Occipital lobe (tissue), 3 donors: ENCODE measurements at places on chromosomes 11 and 22. TPM values are rescaled to one million over a fixed set of nuclear protein-coding genes. Genes with fewer than 3 reads are reported as not detected.

- DNase-seq = no peak
These were observed 47.3 kb upstream of the SLC35C1 start for GRCh38 chr11:45757672-45758071.

DNA sequence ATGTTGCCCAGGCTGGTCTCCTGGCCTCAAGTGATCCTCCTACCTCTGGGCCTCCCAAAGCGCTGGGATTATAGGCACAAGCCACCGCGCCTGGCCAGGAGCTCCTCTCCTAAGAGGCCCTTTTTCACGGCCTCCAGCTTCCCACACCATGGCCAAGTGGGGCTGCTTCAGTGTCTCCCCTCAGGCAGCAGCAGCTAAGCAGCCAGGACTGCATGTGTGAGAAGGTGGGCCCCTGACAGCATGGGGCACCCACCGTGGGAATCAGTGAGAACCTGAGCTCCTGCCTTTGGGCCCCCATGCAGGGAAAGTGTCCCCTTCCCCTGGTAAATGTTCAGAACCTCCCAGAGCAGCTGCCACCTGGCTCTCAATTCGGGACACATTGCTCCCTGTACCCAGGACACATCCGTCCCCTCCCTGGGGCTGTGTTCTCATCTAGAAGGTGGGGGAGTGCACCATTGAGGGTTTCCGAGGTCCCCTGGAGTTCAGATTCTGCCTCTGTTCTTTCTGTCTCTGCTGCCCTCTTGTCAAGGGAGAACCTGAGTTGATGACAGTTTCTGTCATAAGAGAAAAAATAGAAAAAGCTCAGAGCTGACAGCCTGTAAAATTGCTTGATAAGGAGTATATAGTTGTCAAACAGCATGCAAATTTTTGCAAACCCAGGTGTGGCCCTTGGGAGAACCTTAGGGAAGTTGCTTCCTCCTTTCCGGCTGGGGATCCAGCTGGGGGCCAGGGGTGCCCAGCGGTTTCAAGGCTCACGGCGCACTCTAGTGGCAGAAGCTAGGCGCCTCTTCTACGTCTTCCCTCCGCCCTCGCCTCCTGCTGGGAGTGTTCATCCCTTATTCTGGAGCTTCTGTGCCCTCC is 29.7 kb downstream of the FAM83F start:
- DNase-seq = peak; percentile 52

DNA sequence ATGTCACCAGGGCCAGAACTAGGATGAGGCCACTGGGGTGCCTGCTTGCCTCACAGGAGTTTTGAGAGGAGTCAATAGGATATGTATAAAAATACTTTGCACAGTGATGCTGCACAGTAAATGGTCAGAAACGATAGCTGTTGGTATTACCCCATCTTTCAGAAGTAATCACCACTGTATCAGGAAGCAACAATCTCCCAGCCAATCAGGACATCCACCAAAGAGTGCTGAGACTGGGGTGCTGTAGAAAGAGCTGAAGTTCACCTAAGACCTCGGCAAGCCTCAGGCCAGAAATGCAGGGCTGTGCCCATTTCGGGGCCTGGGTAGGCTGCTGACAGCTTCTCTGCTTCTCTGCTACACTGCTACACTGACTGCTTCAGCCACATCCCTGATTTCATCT is 17.4 kb downstream of the LMO2 start:
- no peak for DNase-seq

NXPE1 gene
- not detected for total RNA-seq

- no peak for DNase-seq
These were observed 112.5 kb downstream of the SGSM3 start for GRCh38 chr22:40482886-40483285.

OR51E2 gene
- not detected for total RNA-seq

- DNase-seq = no peak
These were observed 31.7 kb downstream of the IGF2 start for GRCh38 chr11:2107521-2107920.

- DNase-seq = no peak
These were observed 28.0 kb upstream of the L3MBTL2 start for GRCh38 chr22:41177040-41177621.

DNA sequence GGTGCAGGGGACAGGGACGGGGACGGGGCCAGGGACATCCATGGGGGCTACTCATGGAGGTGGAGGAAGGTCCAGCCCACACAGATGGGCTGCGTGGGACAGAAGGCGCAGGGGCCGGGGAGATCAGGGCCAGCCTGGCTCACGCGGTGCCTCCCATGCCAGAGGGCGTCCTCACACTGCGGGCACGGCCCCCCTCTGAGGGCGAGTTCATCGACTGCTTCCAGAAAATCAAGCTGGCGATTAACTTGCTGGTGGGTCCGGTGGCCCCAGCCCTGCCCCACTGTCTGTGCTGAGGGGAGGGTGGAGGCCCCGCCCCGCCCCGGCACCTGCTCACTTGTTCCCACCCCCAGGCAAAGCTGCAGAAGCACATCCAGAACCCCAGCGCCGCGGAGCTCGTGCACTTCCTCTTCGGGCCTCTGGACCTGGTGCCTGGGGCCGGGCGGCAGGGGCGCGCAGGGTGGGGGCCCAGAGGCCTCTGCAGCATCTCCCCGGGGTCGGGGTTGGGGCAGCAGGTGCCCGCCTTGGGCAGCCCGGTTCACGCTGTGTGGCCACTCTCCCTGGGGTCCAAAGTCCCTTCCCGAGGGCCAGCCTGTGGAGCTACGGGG is 15.8 kb downstream of the EPS8L2 start:
- no peak for DNase-seq

OR51L1 gene
- total RNA-seq = not detected

DNA sequence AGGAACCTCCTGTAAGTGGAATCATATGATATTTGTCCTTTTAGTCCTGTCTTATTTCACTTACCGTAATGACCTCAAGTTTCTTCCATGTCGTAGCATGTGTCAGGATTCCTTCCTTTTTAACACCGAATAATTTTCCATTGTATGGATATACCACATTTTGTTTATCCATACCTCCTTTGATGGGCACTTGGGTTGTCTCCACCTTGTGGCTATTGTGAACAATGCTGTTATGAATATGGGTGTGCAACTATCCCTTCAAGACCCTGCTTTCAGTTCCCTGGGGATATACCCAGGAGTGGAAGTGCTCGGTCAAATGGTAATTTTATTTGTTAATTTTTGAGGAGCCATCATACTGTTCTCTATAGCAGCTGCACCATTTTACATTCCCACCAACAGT is 244.9 kb upstream of the BLID start:
- DNase-seq = no peak

EI24 gene
- total RNA-seq = 95.9 TPM

LMNTD2 gene
- total RNA-seq = 0.16 TPM
